IMR-90 (cell line): ENCODE measurements at places on chromosomes 16 and 17. TPM values are rescaled to one million over a fixed set of nuclear protein-coding genes. Genes with fewer than 3 reads are reported as not detected.

CCDC200 gene
- not detected in 2 replicates for total RNA-seq

KRTAP1-5 gene
- total RNA-seq = 33.1 and 34.8 TPM in 2 replicates

NOMO2 gene
- 89.7 and 103 TPM in 2 replicates for total RNA-seq

CES4A gene
- total RNA-seq = 0.72 and 0.83 TPM in 2 replicates

SCARF1 gene
- total RNA-seq = 0.18 and 0.28 TPM in 2 replicates

NDUFAB1 gene
- 114 and 117 TPM in 2 replicates for total RNA-seq

TP53TG3 gene
- not detected in 2 replicates for total RNA-seq

C16orf96 gene
- not detected in 2 replicates for total RNA-seq

KRT40 gene
- total RNA-seq = not detected in 2 replicates

NECAB2 gene
- under 0.01 TPM in 1 of 2 replicates, not detected in the other for total RNA-seq

CTRB2 gene
- not detected in 2 replicates for total RNA-seq

PLCG2 gene
- 0.18 and 0.28 TPM in 2 replicates for total RNA-seq

NOTUM gene
- total RNA-seq = not detected in 2 replicates

IRX5 gene
- total RNA-seq = not detected in 2 replicates

NMRAL1 gene
- 67.6 and 73.6 TPM in 2 replicates for total RNA-seq

KRTAP9-2 gene
- not detected in 2 replicates for total RNA-seq
